Osteoblast (primary cell): ENCODE measurements at places on chromosomes 12 and 14. TPM values are rescaled to one million over a fixed set of nuclear protein-coding genes. Genes with fewer than 3 reads are reported as not detected.

GRCh38 chr14:64778104-64778754 lies 74.0 kb downstream of the PLEKHG3 start:
- no peaks in the 10 kb centered on the region for H3K4me1 ChIP-seq
- H3K4me3 ChIP-seq = no peak overlapping the region
- peaks cover 14% of the 10 kb centered on the region for H3K27me3 ChIP-seq
- H3K36me3 ChIP-seq = no peaks in the 10 kb centered on the region

DNA sequence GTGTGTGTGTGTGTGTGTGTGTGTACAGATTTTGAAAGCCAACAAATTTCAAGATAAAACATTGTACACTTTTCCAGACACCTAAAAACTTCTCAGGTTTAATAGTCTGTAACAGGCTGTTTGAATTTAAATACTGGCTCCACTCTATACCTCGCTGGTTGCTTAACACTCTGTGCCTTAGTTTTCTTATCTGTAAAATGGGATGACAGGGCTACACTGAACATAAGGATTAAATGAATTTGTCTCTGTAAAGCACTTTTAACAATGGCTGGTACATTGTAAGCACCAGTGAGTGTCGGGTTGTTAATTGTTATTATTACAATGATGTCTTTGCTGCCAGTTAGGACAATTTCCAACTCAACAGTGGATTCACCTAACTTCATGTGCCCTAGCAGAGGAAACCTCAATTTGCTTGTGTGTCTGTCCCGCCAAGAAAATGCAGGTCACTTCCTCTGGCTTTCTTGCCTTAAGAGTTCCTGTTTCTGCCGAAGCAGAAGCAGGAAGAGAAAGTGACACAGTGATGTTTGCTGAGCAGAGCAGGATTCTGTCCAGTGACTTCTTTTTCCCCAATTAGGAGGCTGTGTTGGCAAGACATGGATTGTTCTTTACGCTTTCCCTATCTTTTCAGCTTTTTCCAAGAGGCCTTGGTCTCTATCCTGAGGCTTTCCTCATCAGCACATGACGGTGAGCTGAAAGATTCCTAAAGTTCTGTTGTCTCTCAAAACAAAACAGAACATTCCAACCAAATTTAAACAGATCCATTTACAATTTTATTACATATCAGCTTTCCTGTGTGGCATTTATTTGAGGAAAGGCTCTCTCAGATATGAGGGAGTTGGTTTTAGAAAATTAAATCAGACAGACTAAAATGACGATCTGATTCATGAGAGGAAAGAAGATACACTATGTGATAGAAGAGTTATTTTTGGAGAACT lies 154.1 kb upstream of the ATP2B1 start:
- H3K36me3 ChIP-seq = no peaks in the 10 kb centered on the region
- peak overlapping the region; percentile 39 for H3K4me3 ChIP-seq
- H3K4me1 ChIP-seq = peaks cover 16% of the 10 kb centered on the region
- DNase-seq = no peak
- no peaks in the 10 kb centered on the region for H3K27me3 ChIP-seq

DNA sequence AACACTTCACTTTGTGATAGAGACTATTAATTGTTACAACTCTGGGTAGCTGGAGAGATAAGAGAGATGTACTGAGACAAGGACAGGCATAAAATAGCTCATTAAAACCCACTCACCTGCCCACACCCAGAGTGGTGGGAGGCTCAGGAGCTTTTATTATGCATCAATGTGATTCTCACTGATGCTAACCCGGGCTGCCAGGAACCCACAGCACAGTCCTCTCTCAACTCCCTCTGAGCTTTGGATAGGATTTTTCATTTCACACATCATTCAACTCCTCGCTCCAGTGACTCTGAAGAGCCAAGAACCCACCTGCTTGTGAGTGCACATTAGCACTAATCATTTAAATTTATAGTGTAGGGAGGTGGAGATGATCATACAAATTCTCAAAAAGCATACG lies 827.9 kb downstream of the FLRT2 start:
- H3K4me3 ChIP-seq = no peak overlapping the region
- H3K4me1 ChIP-seq = no peaks in the 10 kb centered on the region
- no peaks in the 10 kb centered on the region for H3K27me3 ChIP-seq
- H3K36me3 ChIP-seq = no peaks in the 10 kb centered on the region

GRCh38 chr12:54146506-54147145 lies 42.2 kb downstream of the SMUG1 start:
- DNase-seq = no peak
- no peak overlapping the region for H3K4me3 ChIP-seq
- H3K27ac ChIP-seq = no peak overlapping the region
- H3K4me1 ChIP-seq = peaks cover 10% of the 10 kb centered on the region
- no peaks in the 10 kb centered on the region for H3K36me3 ChIP-seq

- no peak overlapping the region for H3K27ac ChIP-seq
- DNase-seq = no peak
- H3K36me3 ChIP-seq = no peaks in the 10 kb centered on the region
- no peaks in the 10 kb centered on the region for H3K27me3 ChIP-seq
- H3K4me3 ChIP-seq = no peak overlapping the region
Measured at GRCh38 chr12:119011231-119011630, 29.9 kb downstream of the SRRM4 start.

- H3K27me3 ChIP-seq = no peaks in the 10 kb centered on the region
- H3K4me3 ChIP-seq = peak overlapping the region; percentile 44
- H3K27ac ChIP-seq = peak overlapping the region; percentile 61
- H3K4me1 ChIP-seq = peaks cover 14% of the 10 kb centered on the region
Measured at GRCh38 chr12:126493366-126494108, 1428.3 kb downstream of the AACS start.

DNA sequence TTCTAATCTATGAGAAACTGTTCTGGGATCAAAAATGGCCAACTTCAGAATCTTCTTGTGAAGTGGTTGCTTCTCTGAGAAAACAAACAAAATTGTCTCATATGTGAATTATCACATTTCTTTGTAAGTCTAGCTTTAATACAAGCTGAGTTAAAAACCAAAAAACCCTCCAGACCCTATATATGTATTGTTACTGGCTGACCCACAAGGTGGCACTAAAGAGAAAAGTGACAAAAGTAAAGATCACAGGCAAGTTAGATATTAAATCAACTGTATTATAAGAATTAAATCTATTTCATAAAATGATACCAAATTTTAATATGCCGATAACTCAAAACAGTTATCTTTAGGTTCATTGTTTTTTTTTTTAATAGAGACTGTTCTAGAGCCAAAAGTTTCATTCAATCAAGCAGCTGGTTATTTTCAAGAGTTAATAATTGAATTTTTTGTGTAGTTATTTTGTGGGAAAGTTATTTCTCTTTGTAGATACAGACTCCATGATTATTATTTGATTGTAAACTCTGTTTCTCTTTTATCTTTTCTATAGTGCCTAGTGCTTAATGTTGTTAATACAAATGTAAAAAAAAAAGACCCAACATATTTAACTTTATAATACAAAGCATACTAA lies 7.5 kb upstream of the TRHDE start:
- no peak overlapping the region for H3K4me3 ChIP-seq
- no peaks in the 10 kb centered on the region for H3K4me1 ChIP-seq
- H3K27ac ChIP-seq = no peak overlapping the region
- no peaks in the 10 kb centered on the region for H3K27me3 ChIP-seq

DNA sequence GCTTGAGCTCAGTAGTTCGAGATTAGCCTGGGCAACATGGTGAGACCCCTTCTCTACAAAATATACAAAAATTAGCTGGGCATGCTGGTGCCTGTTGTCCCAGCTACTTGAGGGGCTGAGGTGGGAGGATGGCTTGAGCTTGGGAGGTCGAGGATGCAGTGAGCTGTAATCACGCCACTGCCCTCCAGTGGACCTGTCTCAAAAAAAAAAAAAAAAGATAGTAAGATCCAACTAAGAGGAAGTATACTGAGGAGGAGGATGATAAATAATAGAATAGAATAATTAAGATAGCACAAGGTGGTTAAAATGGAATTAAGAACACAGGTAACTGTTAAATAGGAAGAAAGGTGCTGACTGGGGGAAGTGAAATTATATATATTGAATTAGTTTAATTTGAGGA lies 37.0 kb upstream of the BAZ1A start:
- H3K27me3 ChIP-seq = no peaks in the 10 kb centered on the region
- peaks cover 3% of the 10 kb centered on the region for H3K4me1 ChIP-seq
- no peak overlapping the region for H3K4me3 ChIP-seq
- no peaks in the 10 kb centered on the region for H3K36me3 ChIP-seq
- DNase-seq = no peak

The KLRB1 gene
- not detected in 2 replicates for total RNA-seq

The FAM161B gene
- total RNA-seq = 5.1 and 5.6 TPM in 2 replicates

The KRT75 gene
- total RNA-seq = under 0.01 TPM in 1 of 2 replicates, not detected in the other

The NKX2-1 gene
- total RNA-seq = not detected in 2 replicates
